ENCODE measurements at places on chromosomes 16 and 17. TPM values are rescaled to one million over a fixed set of nuclear protein-coding genes. Genes with fewer than 3 reads are reported as not detected.

Gene ZNF469
- polyA plus RNA-seq: 4.3 TPM

Gene KRTAP9-6
- polyA plus RNA-seq: not detected

Gene FNDC8
- not detected for polyA plus RNA-seq

Gene UBB
- polyA plus RNA-seq: 1,476 TPM

Gene QPRT
- polyA plus RNA-seq: 60.8 TPM

Gene GJC1
- 23.0 TPM for polyA plus RNA-seq

Gene SLC2A4
- polyA plus RNA-seq: 20.3 TPM

Gene C17orf113
- 0.87 TPM for polyA plus RNA-seq

Gene SLC13A2
- polyA plus RNA-seq: not detected

Gene STX1B
- 1.2 TPM for polyA plus RNA-seq

Gene TERF2IP
- 69.7 TPM for polyA plus RNA-seq

Gene PABPN1L
- polyA plus RNA-seq: not detected

Gene UMOD
- not detected for polyA plus RNA-seq

Gene ST6GALNAC2
- polyA plus RNA-seq: 3.1 TPM
